ENCODE measurements at places on chromosomes 6 and 20.

DNA sequence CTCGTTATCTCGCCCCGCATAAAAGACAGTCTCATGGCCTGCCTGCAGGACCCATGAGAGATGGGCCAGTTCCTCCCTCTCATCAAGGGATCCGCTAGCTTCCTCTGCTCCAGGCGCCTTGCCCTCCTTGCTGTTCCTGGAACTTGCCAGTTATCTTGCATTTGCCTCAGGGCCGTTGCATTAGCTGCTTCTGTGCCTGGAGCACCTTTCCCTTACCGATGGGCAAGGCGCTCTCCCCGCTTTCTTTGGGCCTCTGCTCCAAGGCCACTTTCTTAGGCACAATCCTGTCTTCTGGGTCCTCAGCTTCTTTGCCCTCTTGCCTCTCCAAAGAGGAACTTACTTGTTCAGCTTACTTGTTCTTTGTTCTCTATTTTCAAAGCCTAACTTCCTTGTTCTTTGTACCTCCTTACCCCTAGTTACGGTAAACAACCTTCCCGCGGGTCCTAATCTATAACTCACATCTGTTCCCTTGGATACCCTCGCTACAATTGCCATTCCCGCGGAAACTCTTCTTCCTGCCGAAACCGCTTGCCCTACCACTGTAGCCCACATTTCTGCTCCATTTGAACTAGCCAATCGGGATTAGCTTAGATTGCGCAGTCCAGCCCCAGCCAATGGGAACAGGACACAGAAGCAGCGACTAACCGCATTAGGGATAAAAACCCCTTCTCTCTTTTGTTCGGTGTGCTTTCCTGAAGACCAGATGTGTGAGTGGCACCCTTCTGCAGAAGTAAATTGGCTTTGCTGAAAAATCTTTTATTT lies 887 bp upstream of the NSFL1C start:
- no peak for DNase-seq

DNA sequence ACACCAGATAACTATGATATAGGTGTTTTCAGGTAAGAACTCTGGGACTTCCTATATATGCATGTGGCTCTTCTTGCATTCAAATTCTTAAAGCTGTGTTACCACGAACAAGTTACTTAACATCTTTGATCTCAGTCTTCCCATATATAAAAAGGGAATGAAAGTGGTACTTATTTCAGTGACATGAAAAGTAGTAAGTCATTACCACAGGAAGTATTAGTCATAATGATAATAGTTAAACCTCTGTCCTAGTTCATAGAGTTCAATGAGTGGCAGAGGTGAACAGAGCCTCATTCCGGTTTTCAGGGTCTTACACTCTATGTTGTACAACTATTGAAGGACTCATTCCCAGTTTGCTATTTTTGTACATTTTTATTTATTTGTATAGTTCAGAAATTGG lies 237.0 kb downstream of the NKAIN2 start:
- DNase-seq = no peak

DNA sequence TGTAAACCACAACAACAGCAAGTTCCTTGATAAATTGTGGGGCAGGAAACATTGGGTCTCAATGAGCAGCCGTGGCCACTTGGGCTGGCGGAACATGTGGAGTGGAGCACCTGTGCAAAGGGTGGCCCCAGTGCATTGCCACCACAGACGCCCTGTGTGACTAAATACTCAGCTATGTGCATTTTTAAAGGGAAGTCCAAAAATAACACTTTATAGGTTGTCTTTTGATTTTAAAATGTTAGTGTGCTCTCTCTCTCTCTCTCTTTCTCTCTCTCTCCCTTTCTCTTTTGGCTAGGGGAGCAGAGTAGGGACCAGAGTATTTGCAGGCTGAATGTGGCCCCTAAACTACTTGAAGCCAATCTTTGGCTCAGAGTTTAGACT lies 236.3 kb downstream of the BCAS1 start:
- DNase-seq = no peak

DNA sequence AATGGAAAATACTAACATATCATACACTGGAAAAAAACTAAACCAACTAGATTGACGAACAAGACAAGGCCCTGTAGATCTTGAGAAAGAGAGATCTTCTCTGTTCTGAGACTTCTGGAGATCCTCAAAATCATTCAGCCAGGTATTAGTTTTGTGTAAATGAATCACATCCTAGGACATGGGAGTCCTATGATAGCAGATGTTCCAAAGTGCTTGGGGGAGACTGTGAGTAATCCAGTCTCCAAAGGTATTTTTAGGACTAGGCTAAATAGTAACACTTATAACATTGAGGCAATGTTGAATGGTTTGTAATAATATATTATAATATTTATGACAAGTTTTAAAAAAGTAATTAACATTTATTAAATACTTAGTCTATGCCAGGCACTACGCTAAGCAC lies 275.0 kb downstream of the BTBD9 start:
- DNase-seq = no peak

GRCh38 chr6:34360556-34360955 lies 31.9 kb downstream of the NUDT3 start:
- no peak for DNase-seq

All from CD4-positive, CD25-positive, alpha-beta regulatory T cell (primary cell).